ENCODE measurements at places on chromosomes 7 and 10.

GRCh38 chr7:151113344-151114150 lies 27.3 kb downstream of the AGAP3 start:
- DNase-seq: no peak

- no peak for DNase-seq
These were observed 37.5 kb upstream of the MKI67 start for GRCh38 chr10:128163701-128164100.

DNA sequence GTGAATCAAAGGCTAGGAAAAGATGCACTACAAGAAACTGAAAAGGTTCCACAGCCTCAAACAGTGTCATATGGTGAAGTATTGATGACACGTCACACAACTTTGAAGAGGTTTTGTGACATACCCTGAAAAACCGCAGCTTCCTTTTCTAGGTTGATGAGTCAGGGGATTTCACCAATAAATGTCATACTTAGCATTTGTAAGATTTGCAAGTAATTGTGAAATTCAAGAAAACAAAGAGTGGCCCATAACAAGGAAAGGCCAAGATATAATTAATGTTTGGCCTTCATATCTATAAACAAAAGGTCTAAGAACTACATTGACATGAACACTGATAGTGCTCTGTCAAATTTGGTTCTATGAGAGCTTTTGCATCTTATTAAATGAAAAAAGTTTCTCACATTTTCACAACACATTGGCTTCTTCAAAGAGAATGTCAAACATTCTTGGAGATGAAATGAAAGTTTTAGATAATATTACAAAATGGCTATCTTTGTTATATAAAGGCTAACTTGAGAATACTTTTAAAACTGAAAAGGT lies 62.0 kb upstream of the NAMPT start:
- no peak for DNase-seq

- no peak for DNase-seq
These were observed 535.6 kb upstream of the KCND2 start for GRCh38 chr7:119737390-119737789.

DNA sequence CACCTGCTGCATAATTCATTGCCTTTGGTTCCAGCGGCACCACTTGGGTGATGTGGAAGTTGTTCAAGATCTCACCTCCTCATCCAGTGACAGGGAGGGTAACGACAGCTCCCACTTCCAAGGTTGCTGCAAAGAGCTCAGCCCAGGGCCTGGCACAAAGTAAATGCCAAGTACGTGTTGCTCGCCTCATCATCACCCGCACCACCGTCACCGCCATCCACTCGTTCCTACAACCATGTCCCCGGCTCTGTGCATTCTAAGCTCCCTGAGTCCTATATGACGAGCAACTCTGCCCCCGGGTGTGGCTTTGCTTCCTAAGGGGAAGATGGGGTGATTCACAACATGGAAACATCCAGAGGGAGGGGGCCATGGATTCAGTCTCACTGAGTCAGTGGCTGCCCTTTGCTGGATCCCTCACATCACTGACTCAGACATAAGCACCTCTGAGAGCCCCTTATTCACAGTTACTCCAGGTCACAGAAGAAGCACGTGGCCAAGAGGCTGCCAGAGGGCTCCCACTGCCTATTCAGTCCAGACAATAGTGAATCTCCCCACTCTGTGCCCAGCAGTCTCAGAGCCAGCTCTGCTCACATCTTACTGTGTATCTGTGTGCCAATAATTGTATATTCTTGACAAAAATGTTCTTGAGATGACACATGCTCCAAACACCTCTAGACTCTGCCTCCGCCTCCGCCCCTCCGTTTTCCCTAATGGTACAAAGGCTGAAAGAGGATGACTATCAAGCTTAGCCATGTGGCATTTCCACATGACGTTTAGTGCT lies 159.1 kb downstream of the GFRA1 start:
- no peak for DNase-seq

DNA sequence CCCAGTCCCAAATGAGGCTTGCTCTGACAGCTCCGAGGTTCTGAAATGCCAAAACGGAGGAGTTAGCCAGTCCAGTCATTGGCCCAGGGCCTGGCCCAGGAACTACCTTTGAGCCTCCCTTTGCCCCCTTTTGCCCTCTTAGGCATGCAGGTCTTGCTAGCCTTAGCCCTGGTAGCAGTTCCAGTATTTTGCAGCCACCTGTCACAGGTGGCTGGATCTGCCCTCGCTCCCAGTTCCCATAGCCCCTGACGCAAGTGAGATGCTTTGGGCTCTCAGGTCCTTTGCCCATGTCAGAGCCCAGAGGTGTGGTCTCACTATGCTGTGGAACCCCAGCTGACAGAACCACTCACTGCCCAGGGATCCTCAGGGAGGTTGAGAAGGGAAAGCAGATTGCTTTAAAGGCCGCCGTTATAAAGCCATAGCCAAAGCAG lies 42.0 kb downstream of the GPRIN2 start:
- DNase-seq: no peak

GRCh38 chr10:9510626-9511025 lies 1456.1 kb downstream of the GATA3 start:
- no peak for DNase-seq

DNA sequence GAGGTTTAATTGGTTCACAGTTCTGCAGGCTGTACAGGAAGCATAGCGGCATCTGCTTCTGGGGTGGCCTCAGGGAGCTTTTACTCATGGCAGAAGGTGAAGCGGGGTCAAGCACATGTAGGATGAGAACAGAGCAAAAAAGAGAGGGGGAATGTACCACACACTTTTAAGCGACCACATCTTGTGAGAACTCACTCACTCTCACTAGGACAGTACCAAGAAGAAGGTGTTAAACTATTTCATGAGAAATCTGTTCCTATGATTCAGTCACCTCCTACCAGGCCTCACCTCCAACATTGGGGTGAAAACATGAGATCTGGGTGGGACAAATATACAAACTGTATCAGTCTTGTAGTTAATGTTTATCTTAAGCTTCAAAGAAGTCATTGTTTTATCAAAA lies 174.7 kb downstream of the GNAI1 start:
- DNase-seq: no peak

- DNase-seq: no peak
These were observed 2.7 kb upstream of the PGAM2 start for GRCh38 chr7:44068054-44068453.

DNA sequence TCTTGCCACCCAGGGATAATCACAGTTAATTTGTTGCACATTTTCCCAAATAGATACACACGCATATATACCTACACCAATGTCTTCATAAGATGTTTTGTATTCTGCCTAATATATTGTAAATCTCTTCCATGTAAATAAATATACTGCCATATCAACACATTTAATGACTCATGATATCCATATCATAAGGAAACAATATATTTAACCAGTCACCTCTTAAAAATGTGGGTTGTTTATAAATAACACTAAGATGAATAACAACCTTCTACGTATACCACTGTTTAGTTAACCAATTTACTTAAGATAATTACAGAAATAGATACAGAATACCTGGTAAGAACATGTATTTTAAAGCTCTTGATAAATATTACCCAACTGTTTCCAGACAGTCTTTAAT lies 38.2 kb downstream of the ELAPOR2 start:
- DNase-seq: no peak

- DNase-seq: no peak
These were observed 76.7 kb downstream of the ATXN7L1 start for GRCh38 chr7:105799677-105800076.

GRCh38 chr10:26430641-26431163 lies 7.4 kb upstream of the APBB1IP start:
- DNase-seq: no peak

GRCh38 chr7:134339475-134339874 lies 22.7 kb upstream of the SLC35B4 start:
- DNase-seq: no peak

DNA sequence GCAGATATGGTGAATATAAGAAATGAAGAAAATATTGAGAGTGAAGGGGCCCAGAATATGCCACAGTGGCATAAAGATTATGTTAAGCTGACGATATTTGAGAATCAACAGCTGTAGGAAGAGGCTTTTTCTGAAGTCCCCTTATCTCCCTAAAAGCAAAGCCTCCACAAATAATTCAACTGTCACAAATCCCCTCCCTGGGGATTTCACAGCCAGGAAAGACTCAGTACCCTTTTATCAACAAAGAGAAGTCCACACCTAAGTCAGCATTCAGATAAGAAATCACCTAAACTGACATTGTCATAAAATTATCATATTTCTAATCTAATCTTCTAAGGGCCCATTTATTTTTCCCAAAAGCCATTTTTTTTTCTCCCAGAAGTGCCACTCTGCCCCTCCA lies 284.9 kb upstream of the VWC2 start:
- DNase-seq: no peak

DNA sequence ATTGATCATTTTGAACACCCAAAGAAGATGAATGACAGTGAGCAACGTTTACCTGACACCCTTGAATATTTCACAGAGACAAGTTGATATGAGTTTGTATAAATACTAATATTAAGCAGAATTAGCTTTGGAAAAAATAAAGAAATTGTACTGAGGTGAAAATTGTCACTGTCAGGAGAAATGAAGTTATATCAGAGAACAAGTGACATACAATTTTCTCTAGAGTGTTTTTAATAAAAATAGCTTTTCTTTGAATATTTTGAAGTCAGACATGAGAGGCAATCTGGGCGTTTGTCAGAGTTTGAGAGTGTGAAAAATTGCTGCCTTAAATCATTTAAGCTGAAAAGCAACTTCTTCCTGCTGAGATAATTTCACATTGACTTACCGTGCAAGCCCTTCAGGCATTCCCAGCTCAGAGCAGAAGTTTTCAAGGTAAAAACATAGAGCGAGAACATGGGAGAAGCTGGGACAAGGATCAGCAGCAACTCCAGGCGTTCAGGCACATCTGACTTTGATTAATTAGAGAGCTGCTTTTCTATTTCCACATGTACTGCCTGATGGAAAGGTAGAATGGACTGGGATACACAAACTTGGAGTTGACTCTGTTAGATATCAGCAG lies 535.9 kb downstream of the TFEC start:
- DNase-seq: no peak

GRCh38 chr10:60480865-60481563 lies 91.3 kb upstream of the ANK3 start:
- DNase-seq: no peak

DNA sequence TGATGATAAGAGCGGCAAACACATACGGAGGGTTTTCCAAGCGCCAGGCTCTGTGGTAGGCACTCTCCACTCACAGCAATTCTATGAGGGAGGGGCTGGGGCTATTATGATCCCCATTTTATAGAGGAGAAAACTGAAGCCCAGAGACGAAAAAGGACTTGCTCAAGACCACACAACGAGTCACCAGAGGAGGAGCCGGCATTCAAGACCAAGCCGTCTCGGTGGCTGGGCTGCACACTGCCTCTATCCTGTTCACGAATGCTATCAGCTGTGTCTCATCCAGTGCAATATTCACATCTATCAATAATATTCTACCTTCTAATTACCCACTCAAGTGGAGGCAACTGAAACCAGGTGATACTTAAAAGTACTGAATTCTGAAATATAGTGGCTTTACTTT lies 67.8 kb upstream of the NMT2 start:
- no peak for DNase-seq

DNA sequence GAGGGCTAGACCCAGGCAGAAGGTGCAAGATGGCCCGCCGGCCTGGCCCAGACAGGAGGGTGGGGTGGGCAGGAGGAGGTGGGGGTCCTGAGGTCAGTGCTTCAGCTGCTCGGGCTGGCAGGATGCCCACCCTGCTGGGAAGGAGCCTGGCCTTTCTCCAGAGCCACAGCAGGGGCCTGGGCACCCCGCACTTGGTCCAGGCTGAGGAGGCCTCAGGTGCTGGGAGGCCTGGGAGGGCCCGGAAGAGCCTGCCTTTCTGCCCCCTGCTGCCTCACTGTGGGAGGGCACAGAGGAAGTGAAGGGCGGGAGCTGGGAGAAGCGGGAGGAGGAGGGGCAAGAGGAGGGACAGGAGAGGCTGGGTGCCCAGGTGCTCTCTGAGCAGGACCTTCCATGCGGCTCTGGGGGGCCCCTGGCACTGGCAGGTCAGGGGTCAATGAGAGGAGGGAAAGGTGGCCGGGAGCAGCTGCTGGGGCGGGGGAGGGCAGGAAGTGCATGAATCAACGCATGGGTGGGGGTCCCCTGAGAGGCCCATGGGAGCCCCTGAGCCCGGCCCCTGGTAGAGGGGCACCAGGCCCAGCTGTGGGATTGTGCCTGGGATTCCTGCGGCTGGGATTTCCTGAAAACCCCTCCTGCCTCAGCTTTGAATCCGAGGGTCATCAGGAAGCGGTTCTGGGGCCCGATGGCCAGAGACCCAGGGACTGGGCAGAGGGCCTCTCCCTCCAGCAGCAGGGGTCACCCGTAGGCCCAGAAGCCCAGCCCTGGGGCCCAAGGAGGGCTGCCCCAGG lies 49.9 kb downstream of the PWWP2B start:
- no peak for DNase-seq

GRCh38 chr10:118521415-118522117 lies 73.9 kb downstream of the PRLHR start:
- no peak for DNase-seq

- no peak for DNase-seq
These were observed 164.3 kb downstream of the CELF2 start for GRCh38 chr10:11181978-11182377.

GRCh38 chr7:22631730-22632129 lies 95.3 kb upstream of the IL6 start:
- DNase-seq: no peak

DNA sequence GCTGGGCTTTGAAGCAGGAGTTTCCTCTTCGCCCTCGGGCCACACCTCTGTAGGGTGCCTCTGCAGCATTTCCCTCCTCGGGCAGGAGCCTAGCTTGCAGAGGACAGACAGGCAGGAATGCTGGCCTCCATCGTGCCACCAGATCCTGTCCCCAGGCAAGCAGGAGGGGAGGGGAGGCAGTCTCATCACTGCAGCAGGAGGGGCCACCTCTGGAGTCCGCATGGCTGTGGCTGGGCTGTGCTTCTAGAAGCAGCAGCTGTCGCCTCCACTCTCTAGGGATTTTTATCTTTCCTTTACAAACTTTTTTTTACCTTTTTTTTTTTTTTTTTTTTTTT lies 181.4 kb downstream of the CUX1 start:
- DNase-seq: no peak

DNA sequence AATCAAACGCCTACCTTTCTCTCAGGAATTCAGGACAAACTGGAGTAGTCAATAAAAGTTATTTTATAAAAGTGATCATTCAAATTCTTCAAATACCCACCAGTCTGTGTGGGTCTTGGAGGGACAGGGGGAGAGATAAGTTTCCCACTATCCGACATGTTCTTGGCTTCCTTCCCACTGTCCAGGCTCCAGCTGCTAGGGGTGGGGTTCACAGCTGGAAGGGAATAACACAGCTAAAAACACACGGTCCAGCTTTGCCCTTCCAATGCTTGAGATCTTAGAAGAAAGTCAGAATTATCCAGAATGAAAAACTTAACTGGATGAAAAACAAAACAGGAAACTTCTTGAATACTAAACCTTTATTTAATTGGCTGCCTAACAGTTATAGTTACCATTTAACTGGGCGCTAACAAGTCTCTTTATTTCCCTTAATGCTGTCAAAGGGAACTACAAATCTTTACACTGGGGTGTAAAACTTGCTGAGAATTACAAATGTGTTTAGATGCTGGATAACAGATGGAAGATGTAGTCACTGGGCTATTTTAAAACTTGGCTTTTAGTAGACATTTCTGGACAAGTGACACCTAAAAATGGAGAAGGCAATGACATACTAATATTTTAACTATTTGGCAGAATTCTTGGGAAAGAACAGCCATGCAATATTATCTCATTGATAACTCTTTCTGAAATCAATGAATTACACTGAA lies 172.8 kb upstream of the IMMP2L start:
- no peak for DNase-seq

- DNase-seq: no peak
These were observed 57.2 kb upstream of the VIPR2 start for GRCh38 chr7:159201722-159202330.

- DNase-seq: no peak
These were observed 56.0 kb upstream of the TFEC start for GRCh38 chr7:116086547-116087045.

GRCh38 chr10:86073199-86073977 lies 293.2 kb downstream of the GRID1 start:
- DNase-seq: no peak
